Cerebellar cortex (tissue), 1 donor: ENCODE measurements at places on chromosomes 7 and 10.

GRCh38 chr10:120382360-120382759, 74.7 kb upstream of the PLPP4 start:
- no peak for DNase-seq

DNA sequence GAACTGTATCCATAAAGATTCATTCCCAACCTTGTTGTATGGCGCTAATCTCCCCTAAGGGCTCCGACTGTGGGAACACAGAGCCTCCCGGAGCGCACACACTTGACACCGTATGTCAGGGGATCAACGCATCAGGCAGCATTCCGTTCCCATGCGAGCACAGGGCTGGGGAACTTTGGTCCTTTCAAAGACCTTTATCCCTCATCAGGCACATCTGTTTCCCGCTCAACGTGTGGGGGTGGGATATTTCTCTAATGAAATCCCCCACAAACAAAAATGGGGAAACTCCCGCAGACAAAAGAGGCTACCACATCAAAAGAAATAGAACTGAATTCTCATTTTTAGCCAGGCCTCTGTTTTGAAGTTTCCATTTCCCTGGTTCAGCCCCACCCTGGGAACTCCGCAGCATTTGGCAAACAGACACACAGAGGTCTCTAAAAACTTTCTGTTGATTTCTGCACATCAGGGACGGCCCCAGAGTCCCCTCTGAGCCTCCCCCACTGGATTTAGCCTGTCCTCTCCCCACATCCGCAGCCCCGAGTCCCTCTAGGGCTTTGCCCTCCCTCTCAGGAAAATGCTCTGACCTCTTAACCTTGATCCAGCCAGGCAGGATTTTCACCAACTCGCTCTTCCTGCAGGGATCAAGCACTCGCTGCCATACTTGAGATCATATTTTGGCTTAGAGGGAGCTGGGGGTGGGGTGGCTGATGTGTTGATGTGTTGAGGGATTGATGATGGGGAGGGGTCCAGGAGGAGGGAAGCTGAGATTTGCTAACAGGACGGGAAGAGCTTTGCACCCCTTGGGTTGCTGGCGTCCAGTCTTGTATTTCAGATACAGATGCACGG, 6.6 kb downstream of the CPA5 start:
- no peak for DNase-seq

- DNase-seq = no peak
Observed at GRCh38 chr10:71408436-71409225, 11.9 kb downstream of the CDH23 start.

DNA sequence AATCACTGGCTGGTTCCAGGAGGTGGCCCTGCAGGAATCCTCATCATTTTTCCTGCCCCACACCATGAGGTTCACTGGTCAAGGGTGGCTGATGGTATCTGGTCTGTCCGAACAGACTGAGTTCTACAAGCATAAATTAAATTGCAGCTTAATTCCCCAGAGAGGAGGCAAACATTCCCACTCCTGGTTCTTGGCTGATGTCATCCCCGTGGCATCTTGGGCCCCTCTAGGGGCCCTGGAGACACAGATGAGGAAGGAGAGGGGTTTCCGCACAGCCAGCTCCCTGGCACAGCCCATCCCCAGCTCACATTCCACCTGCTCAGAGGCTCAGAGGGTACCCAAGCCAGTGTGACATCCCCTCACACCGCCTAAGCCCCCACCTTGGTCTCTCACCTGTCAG, 5.3 kb upstream of the KLRG2 start:
- no peak for DNase-seq

DNA sequence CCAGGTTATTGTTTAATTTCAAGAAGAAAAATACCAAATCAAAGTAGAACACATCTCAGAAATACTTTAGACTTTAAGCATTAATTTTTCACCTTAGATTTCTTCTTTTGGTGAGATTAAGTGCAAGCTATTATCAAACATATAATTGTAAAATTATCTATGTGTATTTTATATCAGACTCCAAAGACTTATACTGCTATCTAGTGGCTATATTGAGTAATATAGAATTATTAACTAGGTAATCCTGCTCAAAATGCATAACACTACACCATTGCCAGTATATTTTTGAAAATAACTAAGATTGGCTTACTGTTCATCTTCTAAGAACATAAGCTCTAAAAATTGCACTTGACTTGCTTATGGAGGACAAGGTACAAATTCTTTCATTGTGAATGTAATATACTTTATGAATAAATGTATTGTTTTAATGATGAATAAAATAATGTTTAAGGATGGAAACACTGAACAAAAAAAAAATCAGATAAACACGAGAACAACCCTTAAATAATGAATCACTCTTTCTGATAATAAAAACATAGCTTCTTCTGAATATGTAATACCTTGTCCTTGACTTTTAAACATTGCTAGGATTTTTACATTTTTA, 86.7 kb upstream of the GNAI1 start:
- DNase-seq = no peak

- DNase-seq = peak; percentile 26
Observed at GRCh38 chr10:43573250-43574000, 991 bp downstream of the ZNF239 start.

DNA sequence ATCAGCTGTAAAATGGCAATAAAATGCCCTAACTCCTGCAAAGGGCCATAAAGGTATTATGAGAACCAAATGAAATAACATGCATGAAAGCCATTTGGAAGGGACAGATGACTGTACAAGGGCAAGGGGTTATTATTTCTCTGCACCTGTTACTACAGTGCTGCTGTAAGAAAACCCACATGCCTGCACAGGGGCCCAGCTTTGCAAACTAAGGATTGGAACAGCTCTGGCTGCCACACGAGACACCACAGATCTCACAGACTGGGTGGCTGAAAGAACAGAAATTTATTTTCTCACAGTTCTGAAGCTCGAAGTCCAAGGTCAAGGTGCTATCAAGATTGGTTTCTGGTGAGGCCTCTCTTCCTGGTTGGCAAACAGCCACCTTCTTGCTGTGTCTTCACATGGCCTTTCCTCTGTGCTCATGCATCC, 409.0 kb upstream of the NRP1 start:
- no peak for DNase-seq

DNA sequence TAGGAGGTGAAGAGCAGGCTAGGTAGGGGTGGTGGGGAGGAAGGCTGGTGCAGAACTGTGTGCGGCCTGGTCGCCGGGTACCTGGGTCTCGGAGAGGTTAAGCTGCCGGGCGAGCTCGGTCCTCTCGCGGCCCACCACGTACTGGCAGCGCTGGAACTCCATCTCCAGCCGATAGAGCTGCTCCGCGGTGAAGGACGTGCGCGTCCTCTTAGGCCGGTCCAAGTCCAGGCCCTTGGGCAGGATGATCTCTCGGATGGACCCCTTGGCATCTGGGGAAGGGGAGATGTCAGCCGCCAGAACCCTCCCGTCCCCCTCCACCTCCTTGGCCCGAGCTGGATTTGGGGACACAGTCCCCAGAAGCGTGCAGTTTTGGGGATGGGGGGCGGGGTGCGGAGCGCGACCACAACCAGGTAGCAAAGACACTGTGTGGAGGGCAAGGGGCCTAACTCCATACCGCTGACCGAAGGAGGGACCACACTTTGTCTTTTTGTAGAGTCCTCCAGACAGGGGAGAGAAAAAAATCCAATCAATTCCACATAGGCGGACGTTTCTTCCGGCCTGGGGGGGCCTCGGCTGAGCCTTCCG, 1.6 kb downstream of the VAX1 start:
- no peak for DNase-seq

DNA sequence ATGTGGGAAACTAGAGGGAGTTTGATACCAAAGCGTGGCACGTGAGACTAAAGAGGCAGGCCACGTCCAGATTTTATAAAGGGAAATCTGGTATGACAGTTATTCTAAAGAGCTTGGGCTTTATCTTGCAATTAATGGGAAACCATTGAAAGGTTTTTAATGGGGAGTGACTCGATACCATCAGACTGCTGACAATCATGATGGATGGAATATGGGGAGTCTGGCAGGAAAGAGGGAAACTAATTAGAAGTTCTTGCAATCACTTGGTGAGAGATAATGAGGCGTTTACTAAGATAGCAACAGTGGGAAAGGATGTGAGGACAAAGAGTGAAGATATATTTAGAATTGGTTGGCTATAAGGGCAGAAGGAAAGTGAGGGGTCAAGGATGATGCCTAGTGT, 94.0 kb downstream of the MBL2 start:
- DNase-seq = peak; percentile 78

GRCh38 chr10:74063256-74063655, 65.3 kb downstream of the VCL start:
- no peak for DNase-seq

DNA sequence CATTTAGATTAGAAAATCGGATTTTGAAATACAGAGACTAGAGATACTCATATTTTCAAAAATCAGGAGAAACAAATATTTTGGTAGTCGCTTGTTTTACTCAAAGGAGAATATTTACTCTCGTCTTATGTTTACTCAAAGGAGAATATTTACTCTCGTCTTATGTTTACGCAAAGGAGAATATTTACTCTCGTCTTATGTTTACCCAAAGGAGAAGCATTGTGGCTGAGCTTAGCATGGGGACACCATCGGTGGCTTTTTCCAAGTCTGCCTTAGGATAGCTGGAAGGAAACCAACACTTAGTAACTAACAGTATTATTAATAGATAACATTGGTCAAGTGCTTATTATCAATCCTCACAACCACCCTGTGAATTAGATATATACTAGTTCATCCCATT, 71.8 kb downstream of the SNX10 start:
- DNase-seq = no peak

GRCh38 chr7:50783303-50783702, 607 bp upstream of the GRB10 start:
- DNase-seq = no peak

- DNase-seq = no peak
Observed at GRCh38 chr7:7739204-7740036, 21.0 kb upstream of the RPA3 start.

- no peak for DNase-seq
Observed at GRCh38 chr10:35377050-35377728, 40.9 kb downstream of the CCNY start.

- no peak for DNase-seq
Observed at GRCh38 chr10:79493806-79494205, 18.5 kb upstream of the EIF5AL1 start.

GRCh38 chr7:143974459-143974858, 19.8 kb downstream of the OR2F1 start:
- no peak for DNase-seq

DNA sequence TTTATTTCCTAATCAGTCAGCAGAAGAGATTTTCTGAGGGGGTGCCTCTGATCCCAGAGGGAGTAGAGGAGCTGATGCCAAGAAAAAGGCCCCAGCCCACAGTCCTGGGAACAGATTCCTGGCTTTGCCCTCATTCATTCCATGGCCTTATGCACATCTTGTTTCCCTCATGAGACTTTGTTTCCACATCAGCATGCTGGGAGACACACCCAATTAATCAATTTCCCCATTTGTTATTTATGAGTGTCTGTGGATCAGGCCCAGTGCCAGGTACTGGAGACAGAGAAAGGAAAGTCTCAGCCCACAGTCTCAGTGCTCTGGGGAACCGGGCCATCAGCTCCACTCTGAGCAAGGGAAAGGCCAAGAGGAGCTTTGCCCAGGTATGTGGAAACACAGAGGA, 496.2 kb upstream of the ZMIZ1 start:
- DNase-seq = no peak

- DNase-seq = no peak
Observed at GRCh38 chr10:116669080-116669479, 48.3 kb downstream of the PNLIPRP2 start.

DNA sequence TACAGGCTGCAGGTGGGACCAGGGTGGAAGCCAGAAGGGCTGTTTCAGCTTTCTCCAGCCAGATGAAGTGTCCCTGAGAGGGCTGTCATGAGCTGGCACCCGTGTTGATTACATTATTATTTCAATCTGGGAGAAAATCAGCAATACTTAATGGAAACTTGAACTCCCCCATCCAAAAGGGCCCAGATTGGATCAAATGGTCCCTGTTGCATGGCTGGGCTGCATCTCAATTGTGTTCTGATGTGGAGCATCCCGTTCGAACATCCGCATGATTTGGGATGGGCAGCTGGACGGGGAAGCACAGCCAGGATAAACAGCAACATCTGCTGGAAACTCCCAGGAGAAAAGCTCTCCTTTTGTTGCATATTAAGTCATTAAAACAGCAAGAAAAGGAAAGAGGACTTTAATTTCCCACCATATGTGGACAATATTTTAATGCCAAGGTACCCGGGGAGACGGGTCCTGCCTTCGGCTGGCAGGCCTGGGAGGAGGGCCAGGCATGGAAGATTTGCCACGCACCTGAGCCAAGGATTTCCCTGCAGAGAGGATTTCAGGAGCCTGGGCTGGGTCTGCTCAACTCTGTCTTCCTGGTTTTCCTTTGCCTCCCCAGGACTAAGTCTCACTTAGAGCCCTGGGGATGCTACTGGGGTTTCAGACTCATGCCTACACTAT, 52.4 kb downstream of the NPTX2 start:
- DNase-seq = peak; percentile 66

- DNase-seq = no peak
Observed at GRCh38 chr7:158956805-158957509, 100.6 kb downstream of the DYNC2I1 start.

DNA sequence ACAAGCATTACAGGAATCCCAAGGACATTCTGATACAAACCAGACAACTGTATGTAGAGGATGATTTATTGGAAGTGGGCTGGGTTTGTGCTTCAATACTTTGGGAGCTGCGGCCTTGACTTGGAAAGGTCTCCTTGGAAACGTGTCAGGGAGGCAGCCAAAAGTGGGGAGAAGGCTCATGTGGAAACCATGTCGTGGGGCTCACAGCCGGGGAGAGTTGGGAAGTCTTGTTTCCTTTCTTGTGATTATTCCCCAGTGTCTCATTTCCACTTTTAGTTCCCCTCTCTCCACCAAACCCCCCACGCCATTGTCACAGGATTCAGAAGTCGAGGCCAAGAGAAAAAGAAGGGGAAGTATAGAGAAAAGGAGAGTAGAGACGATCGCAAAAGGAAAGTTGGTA, 53.9 kb upstream of the SFMBT2 start:
- DNase-seq = no peak

DNA sequence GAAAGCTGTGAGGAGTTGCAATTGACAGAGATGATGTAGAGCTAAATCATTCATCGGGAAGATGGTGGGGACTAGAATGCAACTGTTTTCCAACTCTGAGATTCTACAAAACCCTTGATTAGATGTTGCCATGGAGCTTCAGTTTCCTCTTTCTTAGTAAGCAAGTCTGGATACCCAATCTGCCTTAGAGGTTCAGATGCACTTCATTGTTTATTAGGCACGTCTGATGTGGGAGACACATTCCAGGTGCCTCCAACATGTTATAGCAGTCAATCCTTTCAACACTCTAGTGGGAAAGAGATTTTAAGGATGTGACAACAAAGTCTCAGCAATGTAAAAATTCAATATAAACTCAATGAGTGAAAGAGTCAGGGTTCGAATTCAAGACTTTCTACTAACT, 291.3 kb upstream of the PHYHIPL start:
- DNase-seq = no peak

- DNase-seq = no peak
Observed at GRCh38 chr10:78756604-78757343, 312.0 kb upstream of the ZMIZ1 start.
